Kasumi-1 (cell line): ENCODE measurements at places on chromosomes 3 and 15.

GRCh38 chr3:87997298-87997697, 61.5 kb downstream of the CGGBP1 start:
- DNase-seq = peak; percentile 45

DNA sequence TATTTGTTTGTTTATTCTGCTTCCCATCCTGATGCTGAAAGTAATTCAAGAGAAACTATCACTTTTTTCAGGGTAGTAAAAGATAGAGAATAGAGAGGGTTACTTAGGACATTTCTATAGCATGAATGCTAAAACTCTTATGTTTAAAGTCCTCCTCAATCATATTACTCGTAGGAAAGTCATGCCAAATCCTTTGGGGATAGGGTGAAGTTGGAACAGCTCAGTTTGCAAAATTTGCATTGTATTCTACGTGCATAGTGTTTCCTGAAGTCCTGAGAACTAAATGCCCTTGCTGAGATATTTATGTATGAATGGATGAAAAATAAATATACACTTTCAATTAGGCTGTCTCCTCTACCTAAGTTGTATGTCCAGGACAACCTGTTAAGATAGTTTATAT, 14.6 kb downstream of the PLSCR5 start:
- DNase-seq = no peak

GRCh38 chr3:197490098-197491058, 65.4 kb downstream of the BDH1 start:
- no peak for DNase-seq

DNA sequence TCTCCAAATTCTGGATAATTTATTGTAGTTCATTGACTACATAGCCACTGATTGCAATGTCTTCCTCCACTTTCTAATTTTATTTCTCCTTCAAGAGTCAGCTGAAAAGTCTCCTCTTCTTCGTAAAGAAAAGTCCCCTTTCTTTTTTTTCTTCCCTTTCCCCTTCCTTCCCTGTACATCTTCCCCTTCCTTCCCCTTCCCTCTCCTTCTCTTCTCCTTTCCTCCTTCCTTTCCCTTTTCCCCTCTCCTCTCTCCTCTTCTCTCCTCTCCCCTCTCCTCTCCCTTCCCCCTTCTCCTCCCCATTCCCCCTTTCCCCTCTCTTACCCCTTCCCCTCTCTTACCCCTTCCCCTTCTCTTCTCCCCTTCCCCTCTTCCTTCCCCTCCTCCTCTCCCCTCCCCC, 8.8 kb upstream of the MGA start:
- no peak for DNase-seq

- no peak for DNase-seq
Measured at GRCh38 chr3:183265834-183266417, 12.9 kb downstream of the B3GNT5 start.

DNA sequence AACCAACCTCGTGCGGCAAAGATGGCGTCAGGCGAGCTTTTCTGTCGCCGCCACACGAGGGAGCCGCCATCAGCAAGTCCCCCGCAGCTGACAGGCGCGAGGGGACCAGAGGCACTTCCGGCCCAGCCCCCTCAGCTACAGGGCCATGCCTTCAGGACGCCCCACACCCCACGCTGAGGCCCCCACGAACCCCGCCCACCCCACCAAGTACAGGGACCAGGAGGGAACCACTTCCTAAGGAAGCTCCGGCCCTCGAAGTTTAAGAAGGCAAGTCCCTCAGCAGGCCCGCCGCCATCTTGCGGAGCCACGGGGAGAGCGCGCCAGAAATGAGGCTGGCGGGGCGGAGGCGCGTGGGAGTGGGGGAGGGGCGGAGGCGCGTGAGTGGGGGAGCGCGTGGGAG, 790 bp downstream of the DAZL start:
- DNase-seq = no peak

- DNase-seq = no peak
Measured at GRCh38 chr3:78986416-78987101, 781.2 kb downstream of the ROBO1 start.

GRCh38 chr3:55797084-55797483, 310.0 kb upstream of the WNT5A start:
- no peak for DNase-seq

- peak; percentile 75 for DNase-seq
Measured at GRCh38 chr3:119293871-119294695, at the start of gene ARHGAP31. Gene ARHGAP31 (plus strand): TSS chr3:119294383. CDS start chr3:119294905, 522 bp downstream.

- DNase-seq = peak; percentile 1
Measured at GRCh38 chr3:25938566-25939325, 148.9 kb downstream of the OXSM start.

- DNase-seq = no peak
Measured at GRCh38 chr15:43911235-43911781, 84.5 kb downstream of the WDR76 start.

DNA sequence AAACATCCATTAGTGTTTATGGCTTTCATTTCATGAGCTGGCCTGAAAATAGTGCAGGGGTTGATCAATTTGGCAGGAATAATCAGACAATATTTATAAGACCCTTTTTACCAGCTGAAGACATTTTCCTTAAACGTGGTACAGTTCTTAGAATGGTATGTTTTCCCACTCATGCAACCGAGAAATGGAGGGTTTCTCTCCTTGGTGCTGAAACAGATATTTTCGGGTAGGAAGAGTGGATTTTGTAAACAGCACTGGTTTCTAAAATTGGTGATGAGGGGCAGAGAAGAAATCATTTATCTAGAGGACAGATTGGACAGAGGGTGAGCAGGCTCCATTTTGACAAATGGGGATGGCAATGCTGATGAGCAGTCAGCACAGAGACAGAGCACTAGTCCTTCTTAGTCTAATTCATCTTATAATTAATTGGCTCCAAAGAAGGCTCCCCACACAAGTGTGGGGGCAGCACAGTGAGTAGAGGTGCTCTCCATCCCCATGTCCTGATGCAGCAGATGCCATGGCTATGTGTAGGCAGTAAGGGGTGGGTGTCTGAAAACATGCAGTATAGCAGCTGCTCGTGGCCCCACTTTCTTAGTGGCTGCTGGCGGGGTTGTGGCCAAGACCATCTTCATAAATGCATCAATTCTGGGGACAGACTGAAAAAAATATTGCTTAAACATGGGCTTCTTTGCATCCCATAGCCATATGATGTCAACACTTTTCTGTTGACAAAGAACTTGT, 18.1 kb upstream of the SLC7A14 start:
- DNase-seq = peak; percentile 2

DNA sequence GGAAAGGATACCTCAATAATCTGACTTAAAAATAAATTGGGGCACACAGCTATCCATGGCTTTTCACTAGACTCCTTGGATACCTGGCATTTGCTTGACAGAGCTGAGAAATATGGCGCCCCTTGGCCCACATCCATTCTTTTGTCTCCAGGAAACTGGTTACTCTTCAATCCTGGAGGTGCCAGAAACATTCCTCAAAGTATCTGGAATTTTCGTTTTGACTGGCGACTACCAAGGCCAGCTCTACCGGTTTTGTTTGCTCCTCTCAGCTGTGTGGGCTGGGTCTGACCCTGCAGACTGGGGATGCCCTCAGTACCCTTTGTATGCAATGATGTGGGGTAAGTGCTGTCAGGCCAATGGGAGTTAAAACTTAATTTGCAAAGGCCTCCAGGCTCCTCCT, 27.0 kb downstream of the KATNBL1 start:
- DNase-seq = no peak

GRCh38 chr3:157127831-157128767, 31.8 kb downstream of the CCNL1 start:
- DNase-seq = no peak

- DNase-seq = peak; percentile 85
Measured at GRCh38 chr3:69092030-69092516, 7.3 kb downstream of the ARL6IP5 start.

GRCh38 chr3:156674911-156675829, 780 bp downstream of the TIPARP start:
- DNase-seq = peak; percentile 52

GRCh38 chr3:128100161-128100560, 23.5 kb downstream of the RUVBL1 start:
- no peak for DNase-seq

GRCh38 chr3:39592311-39593050, 125.0 kb downstream of the MOBP start:
- DNase-seq = no peak

GRCh38 chr3:23979569-23979968, 34.5 kb downstream of the NR1D2 start:
- DNase-seq = no peak

DNA sequence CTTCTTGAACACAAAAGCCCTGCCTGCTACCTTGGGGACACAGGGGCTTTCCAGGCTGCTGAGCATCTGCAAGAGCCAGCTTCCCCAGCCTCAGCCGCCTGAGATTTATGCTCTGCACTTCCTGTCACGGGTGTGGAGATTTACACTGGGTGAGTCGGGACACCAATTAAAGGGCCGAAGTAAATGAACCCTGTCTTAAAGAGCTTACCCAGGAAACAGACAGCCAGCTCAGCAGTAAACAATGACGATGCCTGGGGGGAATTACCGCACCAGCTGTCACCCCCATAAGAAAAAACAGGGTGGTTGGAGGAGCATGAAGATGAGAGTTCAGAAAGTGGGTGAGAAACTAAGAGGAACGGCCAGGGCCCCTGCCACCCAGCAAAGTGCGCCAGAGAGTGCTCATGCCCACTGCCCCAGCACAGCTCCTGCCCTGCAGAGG, 37.5 kb upstream of the IQSEC1 start:
- no peak for DNase-seq

DNA sequence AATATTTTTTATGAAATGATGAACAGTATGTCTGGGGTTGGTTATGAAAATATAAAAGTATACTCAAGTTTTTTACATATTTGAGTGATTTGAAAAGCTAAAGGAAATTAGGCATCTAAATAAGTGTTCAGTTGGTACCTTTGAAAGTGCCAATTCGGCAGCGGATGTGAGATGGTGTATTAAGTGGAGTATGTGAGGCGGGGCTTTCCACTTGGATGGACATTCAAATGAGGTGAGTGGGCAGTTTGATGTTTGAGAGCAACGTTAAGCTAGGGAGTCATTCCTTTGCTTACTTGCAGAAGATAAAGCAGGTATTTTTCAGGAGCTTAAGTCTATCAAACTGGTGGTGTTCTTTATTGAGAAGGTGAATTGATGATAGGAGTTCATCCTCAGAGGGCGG, 189.0 kb upstream of the GOLIM4 start:
- DNase-seq = no peak

DNA sequence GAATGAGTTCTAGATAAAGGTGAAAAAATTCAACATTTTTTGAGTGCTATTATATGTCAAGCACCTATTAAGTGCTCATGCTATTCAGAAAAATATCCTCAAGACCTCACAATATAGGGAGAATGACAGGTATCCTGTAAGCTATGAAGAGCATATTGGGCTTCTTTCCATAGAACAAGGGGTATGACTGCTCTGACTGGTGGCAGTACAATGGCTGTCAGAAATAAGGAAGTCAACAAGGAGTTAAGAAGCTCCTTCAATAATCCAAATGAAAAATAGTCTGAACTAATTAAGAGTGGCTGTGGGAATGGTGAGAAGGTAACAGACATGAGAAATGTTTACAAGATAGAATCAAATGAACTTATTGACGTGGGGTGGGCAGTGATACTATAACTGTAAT, 24.7 kb downstream of the NPTN start:
- peak; percentile 43 for DNase-seq

DNA sequence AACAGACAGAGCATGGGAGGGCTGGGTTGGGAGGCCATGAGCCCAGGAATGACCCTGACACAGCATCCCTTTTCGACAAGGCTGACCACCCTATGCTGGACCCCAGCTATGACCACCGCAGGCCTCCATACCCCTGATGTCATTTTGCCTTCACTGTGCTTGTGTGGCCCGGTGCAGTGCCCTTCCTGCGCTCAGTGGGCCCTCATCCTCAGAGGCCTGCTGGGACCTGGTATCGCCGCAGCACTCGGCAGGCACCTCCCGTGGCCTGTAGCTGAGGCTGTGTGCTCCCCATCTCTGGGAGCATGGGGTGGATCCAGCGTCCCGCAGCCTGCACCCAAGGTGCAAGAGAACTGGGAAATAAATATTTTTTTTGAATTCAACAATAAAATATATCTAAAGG, 73.1 kb upstream of the MEF2A start:
- DNase-seq = no peak

DNA sequence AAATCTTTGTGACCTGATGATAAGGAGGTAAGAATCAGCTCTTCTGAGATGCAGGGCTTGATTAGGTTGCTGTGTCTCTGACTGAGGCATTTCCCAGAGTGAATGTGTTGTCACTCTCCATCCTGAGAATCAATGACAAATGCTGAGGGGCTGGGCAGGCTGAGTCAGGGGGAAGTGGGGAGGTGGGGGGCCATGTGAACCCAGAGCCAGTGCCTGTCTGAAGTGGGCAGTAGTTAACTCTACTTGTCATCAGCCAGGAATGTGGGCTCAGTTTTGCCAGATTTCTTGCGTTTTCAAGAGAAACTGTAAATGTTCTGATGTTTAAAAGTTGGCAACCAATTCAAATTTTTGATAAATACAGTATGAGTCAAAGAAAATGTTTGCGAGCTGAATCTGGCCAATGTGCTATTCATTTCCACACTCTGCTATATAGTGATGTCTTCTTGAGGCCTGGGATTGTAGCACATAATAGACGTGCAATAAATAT, 3.1 kb upstream of the BNC1 start:
- DNase-seq = no peak

DNA sequence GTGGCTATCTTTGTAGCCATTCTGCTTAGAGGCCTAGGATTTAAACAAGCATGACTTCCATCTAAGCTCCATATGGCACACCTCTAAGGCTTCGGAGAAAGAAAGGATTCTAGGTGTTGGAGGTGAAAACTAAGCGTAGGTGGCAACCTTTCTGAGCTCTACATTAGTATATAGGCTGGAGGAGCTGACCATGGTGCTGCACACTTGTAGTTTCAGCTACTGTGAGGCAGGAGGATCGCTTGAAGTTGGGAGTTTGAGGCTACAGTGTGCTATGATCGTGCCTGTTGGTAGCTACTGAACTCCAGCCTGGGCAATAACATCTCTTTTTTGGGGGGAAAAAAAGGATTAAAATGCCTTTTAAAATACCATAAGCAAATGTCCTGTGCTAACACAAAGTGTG, 7.4 kb downstream of the EAF1 start:
- DNase-seq = peak; percentile 33

- DNase-seq = no peak
Measured at GRCh38 chr3:169071003-169071402, 592.5 kb downstream of the MECOM start.

GRCh38 chr15:89513284-89513683, 16.9 kb upstream of the RHCG start:
- DNase-seq = no peak

DNA sequence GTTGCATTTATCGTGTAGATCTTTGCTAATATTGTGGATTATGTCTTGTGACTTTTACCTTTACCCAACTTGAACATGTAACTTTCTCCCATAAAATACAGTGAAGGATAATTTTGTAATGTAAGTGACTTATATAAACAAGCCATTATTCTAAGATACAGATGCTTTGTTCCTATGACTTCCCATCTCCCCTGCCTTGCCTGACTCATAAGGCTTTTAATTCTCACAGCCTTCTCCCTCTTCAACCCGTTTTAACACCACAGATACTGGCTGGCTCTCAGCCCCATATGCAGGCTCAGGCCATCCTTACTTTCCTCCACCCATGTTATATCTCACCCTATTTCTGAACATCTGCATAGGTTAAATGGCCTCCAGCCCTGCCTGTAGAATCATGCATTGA, 4.1 kb downstream of the CCNDBP1 start:
- DNase-seq = no peak

GRCh38 chr15:33226559-33227181, 32.2 kb upstream of the FMN1 start:
- peak; percentile 47 for DNase-seq

GRCh38 chr3:76527773-76528172, 512.1 kb upstream of the ROBO2 start:
- DNase-seq = no peak
